Activated CD4-positive, alpha-beta T cell treated with anti-CD3 and anti-CD28 coated beads, Interleukin-2, amount 10 ng/mL, durations not matched to agents 7 days and 5 days (primary cell): ENCODE measurements at places on chromosomes 2 and 18. TPM values are rescaled to one million over a fixed set of nuclear protein-coding genes. Genes with fewer than 3 reads are reported as not detected.

The HOXD13 gene
- not detected for total RNA-seq

The BMP10 gene
- not detected for total RNA-seq

The PAIP2B gene
- 1.9 TPM for total RNA-seq

The GPR35 gene
- total RNA-seq: 5.1 TPM

DNA sequence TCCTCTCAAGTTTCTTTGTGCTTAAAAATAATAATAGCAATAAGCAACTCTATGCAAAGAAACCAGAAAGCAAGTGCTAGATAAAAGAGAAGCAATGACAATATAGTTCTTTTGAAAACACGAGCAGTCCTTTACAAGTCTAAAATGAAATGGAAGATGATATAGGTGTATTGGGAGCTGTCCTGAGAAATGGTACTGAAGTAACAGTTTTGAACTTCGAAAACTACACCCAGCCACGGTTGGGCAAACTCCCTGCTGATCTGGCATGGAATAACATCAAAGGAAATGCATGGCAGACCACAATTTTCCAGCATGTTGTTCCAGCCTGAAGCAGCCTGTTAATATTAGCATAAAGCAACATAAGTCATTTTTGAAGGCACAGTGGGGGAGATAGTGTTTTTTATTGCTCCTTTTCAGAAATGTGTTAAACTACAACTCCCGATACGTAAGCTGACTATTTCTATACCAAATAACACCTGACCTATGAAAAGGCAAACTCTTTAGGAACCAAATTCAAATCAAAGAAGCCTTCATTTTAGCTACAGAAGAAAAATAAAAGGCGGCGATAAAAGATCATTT, 596.1 kb upstream of the KLHL29 start:
- no peak for DNase-seq

GRCh38 chr2:80525152-80525551, 220.6 kb upstream of the LRRTM1 start:
- DNase-seq: no peak

DNA sequence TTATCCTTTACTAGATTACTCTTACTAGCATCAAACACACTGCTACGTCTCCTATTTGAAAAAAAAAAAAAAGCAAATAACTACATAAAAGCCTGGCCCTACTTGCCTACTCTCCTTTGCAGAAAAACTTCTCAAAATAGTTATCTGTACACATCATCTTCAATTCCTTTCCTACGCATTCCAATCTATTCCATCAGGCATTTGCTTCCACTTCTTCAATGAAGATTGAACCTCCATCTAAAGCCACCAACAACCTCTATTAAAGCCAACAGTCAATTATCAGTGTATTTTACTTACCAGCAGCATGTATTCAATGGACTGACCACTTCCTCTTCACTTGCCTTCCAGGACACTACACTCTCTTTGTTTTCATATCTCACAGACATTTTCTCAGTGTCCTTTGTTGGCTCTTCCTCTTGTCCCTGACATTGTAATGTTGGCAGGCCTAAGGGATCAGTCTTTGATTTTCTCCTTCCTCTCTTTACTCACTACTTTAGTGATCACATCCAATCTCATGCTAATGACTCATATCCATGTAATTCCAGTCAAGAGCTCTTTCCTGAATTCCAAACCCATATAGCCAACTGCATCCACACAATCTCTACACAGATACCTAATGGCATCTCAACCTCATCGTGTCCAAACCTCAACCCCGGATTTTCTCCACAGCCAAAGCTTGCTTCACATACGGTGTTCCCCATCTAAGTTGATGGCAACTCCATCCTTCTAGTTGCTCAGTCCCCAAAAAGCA, 131.3 kb downstream of the CCDC148 start:
- DNase-seq: no peak

DNA sequence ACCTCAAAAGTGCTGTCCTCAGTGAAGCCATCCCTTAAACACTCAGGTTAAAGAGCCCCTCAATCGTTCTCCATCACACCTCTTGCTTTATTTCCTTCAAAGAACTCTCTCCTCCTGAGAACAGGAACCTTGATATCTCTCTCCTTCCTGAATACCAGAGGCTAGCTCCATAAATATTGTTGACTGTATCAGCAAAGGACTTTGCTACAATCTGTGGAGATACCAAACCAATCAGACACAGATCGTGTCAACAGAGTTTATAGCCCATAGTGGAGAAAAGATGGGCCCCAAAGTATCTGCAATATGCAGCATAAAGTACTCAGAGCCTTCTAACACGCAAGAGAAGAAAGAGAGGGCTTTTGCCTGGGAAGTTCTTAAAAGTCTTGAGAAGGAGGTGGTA, 36.4 kb downstream of the PLEKHM3 start:
- DNase-seq: no peak

- no peak for DNase-seq
Measured at GRCh38 chr2:156305121-156305520, 27.4 kb downstream of the NR4A2 start.

- no peak for DNase-seq
Measured at GRCh38 chr2:37585295-37585908, 86.0 kb downstream of the CDC42EP3 start.

GRCh38 chr2:235611349-235611748, 117.5 kb downstream of the AGAP1 start:
- no peak for DNase-seq

- DNase-seq: no peak
Measured at GRCh38 chr2:69995511-69995910, 34.1 kb upstream of the ASPRV1 start.

DNA sequence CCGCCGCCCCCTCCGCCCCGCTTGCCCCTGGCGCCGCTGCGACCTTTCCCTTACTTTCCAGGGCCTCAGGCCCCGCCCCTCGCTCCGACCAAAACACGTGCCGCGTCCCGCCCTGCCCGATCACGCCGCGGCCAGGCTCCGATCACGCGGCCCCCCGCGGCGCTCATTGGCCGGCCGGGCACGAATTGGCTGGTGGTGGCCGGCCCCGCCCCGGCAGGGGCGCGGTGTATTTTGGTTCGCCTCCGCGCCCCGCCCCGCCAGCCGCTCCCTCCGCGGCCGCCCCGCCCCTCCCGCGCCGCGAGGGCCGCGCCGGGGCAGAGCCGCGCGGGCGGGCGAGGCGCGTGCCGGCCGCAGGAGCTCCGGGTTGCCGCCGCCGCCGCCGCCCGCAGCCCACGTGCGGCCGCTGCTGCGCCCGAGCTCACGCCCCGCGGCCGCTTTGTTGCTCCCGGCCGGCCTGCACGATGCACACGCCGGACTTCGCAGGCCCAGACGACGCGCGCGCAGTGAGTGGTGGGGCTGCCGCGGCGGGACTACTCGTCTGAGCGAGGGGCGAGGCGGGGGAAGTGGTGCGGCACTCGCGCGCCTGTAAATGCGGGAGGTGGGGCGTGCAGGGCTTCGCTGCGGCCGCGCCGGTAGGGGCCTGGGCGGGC, at the start of gene KLF11:
KLF11 (plus strand) TSS at position 295 of the 650 bp plus-strand sequence; CDS start at position 462, 167 bp downstream.
- DNase-seq: peak; percentile 82

- DNase-seq: no peak
Measured at GRCh38 chr2:69652206-69652605, 8.7 kb upstream of the AAK1 start.
